PC-9 (cell line): ENCODE measurements at places on chromosomes 13 and 19. TPM values are rescaled to one million over a fixed set of nuclear protein-coding genes. Genes with fewer than 3 reads are reported as not detected.
A peak's percentile ranks its signal among the peaks of the same experiment; 100 is the strongest.

DNA sequence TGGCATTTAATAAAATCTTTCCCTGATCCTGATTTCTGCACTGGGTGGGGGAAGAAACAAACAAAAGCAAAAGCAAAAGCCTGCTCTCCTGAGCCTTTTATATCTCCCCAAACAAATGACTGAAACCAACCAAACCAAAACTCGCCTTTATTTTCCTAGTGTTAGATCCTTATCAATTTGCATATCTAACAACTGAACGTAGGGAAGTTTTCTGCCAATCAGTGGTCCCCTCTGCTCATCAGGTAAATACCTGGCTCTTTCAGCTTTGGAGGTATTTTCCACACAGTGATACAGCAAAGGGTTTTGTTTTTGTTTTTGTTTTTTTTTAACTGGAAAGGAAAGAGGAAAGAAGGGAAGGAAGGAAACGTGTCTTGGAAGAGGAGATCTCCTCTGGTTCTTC lies 3.3 kb downstream of the AMER2 start:
- H3K4me1 ChIP-seq, result no peaks in the 10 kb centered on the region
- H3K36me3 ChIP-seq, result no peaks in the 10 kb centered on the region
- no peak for DNase-seq
- H3K27ac ChIP-seq, result no peak overlapping the region

GRCh38 chr13:113367020-113367560 lies 3.2 kb upstream of the GRTP1 start:
- H3K4me3 ChIP-seq, result no peak overlapping the region
- H3K4me1 ChIP-seq, result no peaks in the 10 kb centered on the region; the same call in 1 of the 2 replicates

GRCh38 chr13:90956031-90956430 lies 391.5 kb upstream of the MIR17HG start:
- H3K27ac ChIP-seq, result no peak overlapping the region
- H3K36me3 ChIP-seq, result no peaks in the 10 kb centered on the region
- no peaks in the 10 kb centered on the region for H3K27me3 ChIP-seq
- H3K4me1 ChIP-seq, result no peaks in the 10 kb centered on the region
- no peak for DNase-seq

- H3K4me3 ChIP-seq, result peak overlapping the region; percentile 30; the same call in 1 of the 2 replicates
- peak; percentile 58 for DNase-seq
- peaks cover 11% of the 10 kb centered on the region for H3K4me1 ChIP-seq
- H3K36me3 ChIP-seq, result no peaks in the 10 kb centered on the region
- peak overlapping the region; percentile 78 for H3K27ac ChIP-seq
Measured at GRCh38 chr13:89401264-89401675, 1730.1 kb downstream of the SLITRK5 start.

GRCh38 chr13:80883545-80883944 lies 542.6 kb upstream of the SPRY2 start:
- no peaks in the 10 kb centered on the region for H3K27me3 ChIP-seq
- H3K4me3 ChIP-seq, result no peak overlapping the region
- no peaks in the 10 kb centered on the region for H3K36me3 ChIP-seq
- DNase-seq, result no peak

DNA sequence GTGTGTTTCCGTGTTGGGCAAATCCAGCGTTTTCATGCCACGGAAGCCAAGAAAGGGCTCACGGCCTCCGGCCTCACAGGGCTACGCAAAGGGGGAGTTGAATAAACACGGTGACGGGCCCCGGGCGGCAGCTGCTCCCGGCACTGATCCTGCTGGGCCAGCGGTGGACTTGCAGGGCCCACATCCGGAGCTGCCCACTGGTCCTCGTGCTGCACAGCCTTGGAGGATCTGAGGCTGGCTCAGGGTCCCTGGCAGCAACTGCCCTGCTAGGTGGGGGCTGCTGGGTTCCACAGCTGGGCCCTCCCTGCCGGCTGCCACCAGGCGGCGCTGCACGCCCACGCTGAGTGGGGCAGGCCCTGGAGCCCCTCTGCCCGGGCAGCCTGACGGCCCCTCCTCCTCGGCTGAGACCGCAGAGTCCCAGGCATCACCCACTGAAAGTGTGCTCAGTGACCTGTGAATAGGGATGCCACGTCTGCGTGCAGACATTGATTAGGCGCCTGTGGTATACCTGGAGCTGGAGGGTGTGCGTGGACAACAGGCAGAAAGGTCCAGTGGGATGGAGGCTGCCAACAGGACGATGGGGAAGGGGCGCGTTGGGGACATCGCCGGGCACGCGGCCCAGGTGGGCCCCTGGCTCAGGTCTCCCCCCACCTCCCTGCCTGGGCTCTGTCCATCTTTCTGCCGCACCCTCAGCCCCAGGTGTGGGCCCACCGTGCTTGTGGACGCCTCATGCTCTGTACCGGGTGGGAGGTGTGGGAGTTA lies 5.3 kb upstream of the HCN2 start:
- peaks cover 11% of the 10 kb centered on the region; the same call in 1 of the 2 replicates for H3K27me3 ChIP-seq
- H3K36me3 ChIP-seq, result no peaks in the 10 kb centered on the region
- no peak overlapping the region for H3K4me3 ChIP-seq
- DNase-seq, result peak; percentile 52
- peaks cover 15% of the 10 kb centered on the region; the same call in 1 of the 2 replicates for H3K4me1 ChIP-seq

- no peaks in the 10 kb centered on the region for H3K36me3 ChIP-seq
- no peak for DNase-seq
- no peak overlapping the region for H3K27ac ChIP-seq
- H3K4me3 ChIP-seq, result no peak overlapping the region
- H3K27me3 ChIP-seq, result no peaks in the 10 kb centered on the region
- no peaks in the 10 kb centered on the region for H3K4me1 ChIP-seq
Measured at GRCh38 chr13:87089391-87089790, 581.8 kb upstream of the SLITRK5 start.

DNA sequence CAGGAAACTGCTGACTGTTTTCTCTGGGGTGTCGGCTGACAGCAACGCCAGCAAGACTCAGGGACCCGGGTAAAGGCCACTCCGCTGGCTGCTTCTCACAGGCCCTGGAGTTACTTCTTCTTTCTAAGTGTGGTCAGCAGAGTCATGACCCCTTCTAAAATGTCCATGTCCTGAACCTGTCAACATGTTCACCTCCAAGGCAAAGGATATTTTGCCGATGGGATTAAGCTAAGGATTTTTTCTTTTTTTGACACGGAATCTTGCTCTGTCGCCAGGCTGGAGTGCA lies 7.9 kb downstream of the PEX11G start:
- H3K27ac ChIP-seq, result peak overlapping the region; percentile 40; the same call in 1 of the 2 replicates
- no peak overlapping the region for H3K4me3 ChIP-seq
- DNase-seq, result no peak
- no peaks in the 10 kb centered on the region for H3K36me3 ChIP-seq
- H3K27me3 ChIP-seq, result no peaks in the 10 kb centered on the region
- H3K4me1 ChIP-seq, result peaks cover 38% of the 10 kb centered on the region

GRCh38 chr13:100977841-100978240 lies 303.2 kb upstream of the TMTC4 start:
- no peak overlapping the region for H3K4me3 ChIP-seq
- H3K27me3 ChIP-seq, result peaks cover 41% of the 10 kb centered on the region; the same call in 1 of the 2 replicates
- no peak for DNase-seq
- no peaks in the 10 kb centered on the region for H3K36me3 ChIP-seq

DNA sequence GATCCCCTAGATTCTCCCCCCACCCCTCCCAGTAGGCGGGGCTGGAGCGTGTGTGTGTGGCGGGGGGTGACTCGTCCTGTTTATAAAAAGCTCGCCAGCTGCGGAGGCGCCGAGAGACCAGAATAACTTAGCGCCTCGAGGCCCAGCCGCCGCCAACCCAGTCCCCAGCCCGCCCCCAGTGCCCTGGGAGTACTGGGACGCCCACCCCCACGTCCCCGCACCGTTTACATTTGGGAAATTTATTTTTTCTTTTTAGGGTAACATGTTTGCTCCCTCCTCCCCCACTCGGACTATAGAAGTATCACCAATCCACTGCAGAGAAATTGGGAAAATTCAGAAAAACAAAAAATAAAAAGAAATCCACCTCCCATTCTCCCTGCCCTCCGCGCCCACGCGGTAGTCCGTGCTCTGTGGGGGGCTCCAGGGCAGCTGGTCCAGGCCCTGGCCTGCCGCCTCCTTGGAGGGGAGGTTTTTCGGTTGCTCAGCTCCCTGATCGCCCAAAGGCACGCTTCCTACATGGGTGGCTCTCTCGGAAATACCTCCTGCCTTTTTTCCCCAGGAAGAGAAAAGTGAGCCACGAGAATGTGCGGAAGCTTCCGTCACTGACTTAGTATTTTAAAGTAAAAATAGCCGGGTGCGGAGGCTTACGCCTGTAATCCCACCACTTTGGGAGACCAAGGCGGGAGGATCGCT lies 1.5 kb upstream of the RAB3A start:
- no peaks in the 10 kb centered on the region for H3K27me3 ChIP-seq
- peak overlapping the region; percentile 73 for H3K4me3 ChIP-seq
- H3K36me3 ChIP-seq, result no peaks in the 10 kb centered on the region
- H3K4me1 ChIP-seq, result peaks cover 13% of the 10 kb centered on the region

SIGLEC12 gene
- not detected in 2 replicates for total RNA-seq

FCHO1 gene
- 34.8 and 36.5 TPM in 2 replicates for total RNA-seq

IGFL1 gene
- 2.6 and 3.7 TPM in 2 replicates for total RNA-seq

TMEM143 gene
- 24.8 and 31.3 TPM in 2 replicates for total RNA-seq

SYNE4 gene
- 36.6 and 39.5 TPM in 2 replicates for total RNA-seq

ZNF254 gene
- 11.6 and 12.5 TPM in 2 replicates for total RNA-seq
